ENCODE measurements at places on chromosomes 2 and 18.

DNA sequence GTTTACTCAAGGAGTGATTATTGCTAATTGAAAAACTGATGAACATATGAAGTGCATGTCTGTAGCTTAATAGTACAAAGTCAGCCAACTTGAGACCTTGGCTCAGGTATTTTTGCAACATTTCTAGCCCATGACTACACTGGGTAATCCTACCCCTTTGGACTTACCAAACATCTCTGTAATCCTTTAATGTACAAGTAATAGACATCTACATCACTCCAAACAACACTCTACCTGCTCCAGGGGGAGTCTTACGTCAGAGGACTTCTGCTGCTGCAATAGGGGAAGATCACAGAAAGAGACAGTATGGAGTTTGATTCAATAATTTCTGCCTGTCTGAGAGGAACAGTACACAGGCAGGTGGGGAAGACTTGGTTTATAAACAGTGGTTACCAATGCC, 54.0 kb downstream of the IWS1 start:
- ATAC-seq, result no peak

GRCh38 chr18:45166341-45166835, 448.9 kb upstream of the SLC14A2 start:
- ATAC-seq, result no peak

DNA sequence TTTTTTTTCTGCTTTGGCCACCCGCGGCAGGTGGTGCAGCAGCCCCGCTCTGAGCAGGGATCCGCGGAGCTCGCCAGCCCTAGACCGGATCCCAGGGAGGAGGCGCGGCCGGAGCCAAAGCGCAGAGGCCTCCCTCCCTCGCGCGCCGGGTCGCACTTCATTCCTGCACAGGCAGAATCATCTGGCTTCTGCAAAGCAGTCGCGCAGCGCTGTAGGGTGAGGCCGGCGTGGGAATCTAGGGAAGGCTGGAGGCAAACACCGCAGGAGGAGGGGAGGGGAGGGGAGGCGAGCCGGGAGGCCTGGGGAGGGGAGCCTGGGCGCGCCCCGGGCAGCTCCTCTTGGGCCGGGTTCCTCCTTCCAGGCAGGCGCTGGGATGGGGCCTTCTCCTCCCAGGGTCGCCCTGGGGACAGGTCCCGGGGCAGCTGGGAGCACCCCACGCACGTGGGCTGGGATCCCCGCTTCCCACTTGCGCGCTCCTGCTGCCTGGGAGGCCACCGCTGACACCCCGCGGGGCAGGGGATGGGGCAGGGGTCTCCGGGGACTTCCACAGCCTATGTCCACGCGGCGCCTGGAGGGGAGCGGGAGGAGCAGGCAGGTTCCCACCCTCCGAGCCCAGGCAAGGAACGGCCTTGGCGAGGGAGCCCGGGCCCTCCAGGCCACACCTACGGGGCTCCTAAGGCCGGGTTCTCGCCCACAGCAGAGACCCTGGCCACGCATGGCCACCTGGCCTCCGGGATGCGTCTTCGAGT, 45.0 kb downstream of the MBP start:
- ATAC-seq, result no peak

GRCh38 chr2:95287806-95288205, 9.3 kb upstream of the KCNIP3 start:
- no peak for ATAC-seq

DNA sequence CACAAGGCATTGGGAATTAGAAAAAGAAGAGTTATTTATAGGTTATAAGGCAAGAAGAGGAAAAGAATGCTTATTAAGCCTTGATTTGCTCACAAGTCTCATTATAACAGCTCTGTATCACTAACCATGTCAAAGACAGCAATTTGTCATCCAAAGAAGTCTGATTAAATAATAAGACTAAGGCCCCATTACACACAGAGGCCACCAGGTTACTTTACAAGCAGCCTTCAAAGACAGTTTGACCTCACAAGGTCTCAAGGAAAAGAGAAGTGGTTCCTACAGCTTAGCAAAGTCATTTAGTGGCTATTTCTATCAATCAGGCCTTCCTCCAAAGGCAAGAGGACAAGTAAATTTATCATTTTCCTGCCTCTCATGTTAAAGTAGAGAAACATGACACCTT, 188.5 kb downstream of the MBD2 start:
- ATAC-seq, result no peak

GRCh38 chr2:65357095-65357958, 75.1 kb downstream of the SPRED2 start:
- ATAC-seq, result peak; percentile 75

GRCh38 chr18:12656605-12656937, 1.3 kb downstream of the SPIRE1 start:
- no peak for ATAC-seq

DNA sequence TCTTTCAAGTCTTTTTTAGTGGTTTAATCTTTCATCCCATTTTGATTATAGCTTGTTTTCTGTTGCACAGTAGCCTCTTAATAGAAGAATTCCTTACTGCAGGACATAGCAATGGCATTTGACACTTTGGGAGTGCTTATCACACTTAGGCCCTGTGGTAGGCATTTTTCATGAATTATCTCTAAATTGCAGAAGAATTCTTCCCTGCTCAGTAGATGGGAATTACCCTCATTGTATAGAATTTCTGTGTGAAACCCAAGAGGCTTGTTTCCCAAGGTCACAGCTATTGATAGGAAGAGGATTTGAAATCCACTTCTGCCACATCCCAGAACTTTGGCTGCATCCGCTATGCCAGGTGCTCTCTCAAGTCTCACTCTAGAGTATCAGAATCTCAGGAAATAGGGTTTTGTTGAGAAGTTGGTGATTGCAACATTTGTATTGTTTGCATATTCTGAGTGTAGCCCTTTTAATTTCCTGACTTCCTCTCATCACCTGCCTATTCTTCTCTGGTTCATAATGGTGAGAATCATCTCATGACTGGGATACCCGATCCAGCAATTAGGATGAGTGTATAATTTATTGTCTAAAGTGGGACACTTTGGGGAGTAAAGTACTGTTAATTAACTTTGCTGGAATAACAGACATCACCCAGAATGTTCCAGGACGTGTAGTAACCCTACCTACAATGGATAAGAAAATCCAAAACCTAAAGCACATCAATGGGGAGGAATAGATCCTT, 255.2 kb upstream of the RASGRP3 start:
- no peak for ATAC-seq

- no peak for ATAC-seq
These were observed 18.7 kb downstream of the DBI start for GRCh38 chr2:119385466-119385865.

GRCh38 chr2:239159476-239159911, 241.3 kb downstream of the HDAC4 start:
- no peak for ATAC-seq

- ATAC-seq, result peak; percentile 16
These were observed 624 bp downstream of the METTL8 start for GRCh38 chr2:171432969-171433762.

DNA sequence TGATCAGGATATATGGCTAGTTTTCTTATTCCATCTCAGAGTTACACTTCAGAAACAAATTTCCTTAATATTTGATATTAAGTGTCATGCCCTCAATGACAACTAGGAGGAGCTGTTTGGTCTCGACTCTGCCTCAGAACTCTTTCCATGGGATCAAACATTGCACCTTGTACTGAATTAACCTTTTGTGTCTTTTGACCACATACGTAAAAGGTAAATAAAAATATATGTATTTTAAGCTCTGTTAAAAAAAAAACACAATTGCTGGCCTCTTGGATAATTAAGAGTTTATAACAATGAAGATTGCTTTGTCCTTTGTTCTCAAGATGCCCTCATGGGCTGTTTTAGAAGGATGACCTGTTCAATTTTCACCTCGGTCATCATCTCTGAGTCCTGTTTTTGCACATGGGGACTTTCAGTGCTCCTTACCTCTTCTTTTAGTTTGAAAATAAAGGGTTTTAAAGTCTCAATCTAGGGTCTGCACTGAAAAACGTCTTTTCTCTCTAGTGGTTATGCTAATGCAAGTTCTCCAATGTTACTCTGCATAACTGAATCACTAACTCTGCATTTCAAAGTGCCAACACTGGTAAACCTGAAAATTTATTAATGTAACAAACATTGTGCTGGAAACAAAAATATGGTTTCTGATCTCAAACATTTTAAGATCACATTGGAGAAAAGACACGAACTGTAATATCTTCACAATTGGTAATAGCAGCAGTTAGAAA, 18.8 kb upstream of the FN1 start:
- ATAC-seq, result no peak

Data from activated T-helper 17 cell treated with anti-CD3 and anti-CD28 coated beads, Interleukin-2, amount 50 U/mL, for 72 hours (primary cell).